ENCODE measurements at places on chromosomes 6 and 20. TPM values are rescaled to one million over a fixed set of nuclear protein-coding genes. Genes with fewer than 3 reads are reported as not detected.

Gene PAX1
- total RNA-seq, result 0.21 TPM

Gene ANKEF1
- total RNA-seq, result 5.3 TPM

Gene CFAP61
- 0.18 TPM for total RNA-seq

Gene HLA-DQB2
- total RNA-seq, result 97.2 TPM

GRCh38 chr6:22804620-22805261 is 235.4 kb downstream of the HDGFL1 start:
- DNase-seq, result no peak

DNA sequence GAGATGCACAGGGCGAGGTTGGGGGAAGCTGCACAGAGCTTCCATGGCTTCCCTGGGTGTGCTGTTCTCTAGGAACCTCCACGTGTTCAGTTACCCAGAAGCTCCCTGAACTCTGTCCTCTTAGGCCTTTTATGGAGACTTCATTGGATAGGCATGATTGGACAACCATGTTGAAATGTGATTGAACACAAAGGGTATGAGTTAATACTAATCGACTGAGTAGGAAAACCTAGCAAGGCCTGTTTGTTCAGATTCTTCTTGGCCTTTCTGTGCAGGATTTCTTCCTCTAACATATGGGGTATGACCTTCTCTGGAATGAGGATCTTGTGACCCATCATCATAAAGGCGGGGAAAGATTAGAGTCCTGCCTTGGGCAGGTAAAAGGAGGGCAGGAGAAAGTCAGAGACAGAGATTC is 70.7 kb upstream of the SMIM29 start:
- DNase-seq, result no peak

- no peak for DNase-seq
These were observed 328.4 kb upstream of the KHDRBS2 start for GRCh38 chr6:62614442-62614841.

DNA sequence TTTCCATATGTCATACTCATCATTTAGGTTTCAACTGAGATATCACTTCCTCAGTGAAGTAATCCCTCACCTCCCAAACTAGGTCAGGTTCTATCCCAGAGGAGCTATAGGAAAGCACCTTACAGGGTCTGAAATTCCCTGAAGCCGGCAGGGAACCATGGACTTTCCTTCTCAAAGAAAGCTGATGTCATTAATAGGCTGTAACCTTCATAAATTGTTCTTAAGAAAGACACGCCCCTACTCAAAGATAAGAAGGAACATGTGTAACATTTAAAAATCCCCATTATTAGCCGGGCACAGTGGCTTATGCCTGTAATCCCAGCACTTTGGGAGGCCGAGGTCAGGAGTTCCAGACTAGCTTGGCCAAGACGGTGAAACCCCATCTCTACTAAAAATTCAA is 50.0 kb upstream of the RNGTT start:
- DNase-seq, result no peak

DNA sequence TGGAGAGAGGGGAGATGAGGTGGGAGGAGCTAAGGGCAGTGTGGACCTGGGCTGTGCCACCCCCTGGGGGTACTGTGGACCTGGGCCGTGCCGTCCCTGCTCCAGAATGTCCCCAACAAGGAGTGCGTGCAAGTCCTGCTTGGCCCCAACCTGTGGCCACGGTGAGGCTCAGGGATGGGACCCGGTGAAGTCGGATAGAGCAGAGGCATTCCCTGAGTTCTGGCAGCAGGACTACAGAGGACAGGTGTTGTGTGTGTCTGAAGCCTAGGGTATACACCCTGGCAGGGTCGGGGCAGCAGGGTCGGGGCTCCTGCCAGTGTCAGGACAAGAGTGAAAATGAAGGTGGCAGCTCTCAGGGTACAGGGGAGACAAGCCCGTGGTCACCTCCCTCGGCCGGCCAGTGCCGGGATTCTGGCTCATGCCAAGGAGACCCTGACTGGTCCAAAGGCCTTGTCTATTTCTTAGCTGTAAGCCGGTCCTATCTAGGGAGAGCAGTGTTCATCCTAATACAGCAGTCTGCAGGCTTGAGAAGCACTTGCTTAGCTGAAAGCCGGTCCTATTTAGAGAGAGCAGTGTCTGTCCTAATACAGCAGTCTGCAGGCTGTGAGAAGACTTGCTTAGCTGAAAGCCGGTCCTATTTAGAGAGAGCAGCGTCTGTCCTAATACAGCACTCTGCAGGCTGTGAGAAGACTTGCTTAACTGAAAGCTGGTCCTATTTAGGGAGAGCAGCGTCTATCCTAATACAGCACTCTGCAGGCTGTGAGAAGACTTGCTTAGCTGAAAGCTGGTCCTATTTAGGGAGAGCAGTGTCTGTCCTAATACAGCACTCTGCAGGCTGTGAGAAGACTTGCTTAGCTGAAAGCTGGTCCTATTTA is 95.9 kb downstream of the SMOC2 start:
- no peak for DNase-seq

GRCh38 chr6:53464483-53464882 is 80.4 kb downstream of the GCLC start:
- no peak for DNase-seq

DNA sequence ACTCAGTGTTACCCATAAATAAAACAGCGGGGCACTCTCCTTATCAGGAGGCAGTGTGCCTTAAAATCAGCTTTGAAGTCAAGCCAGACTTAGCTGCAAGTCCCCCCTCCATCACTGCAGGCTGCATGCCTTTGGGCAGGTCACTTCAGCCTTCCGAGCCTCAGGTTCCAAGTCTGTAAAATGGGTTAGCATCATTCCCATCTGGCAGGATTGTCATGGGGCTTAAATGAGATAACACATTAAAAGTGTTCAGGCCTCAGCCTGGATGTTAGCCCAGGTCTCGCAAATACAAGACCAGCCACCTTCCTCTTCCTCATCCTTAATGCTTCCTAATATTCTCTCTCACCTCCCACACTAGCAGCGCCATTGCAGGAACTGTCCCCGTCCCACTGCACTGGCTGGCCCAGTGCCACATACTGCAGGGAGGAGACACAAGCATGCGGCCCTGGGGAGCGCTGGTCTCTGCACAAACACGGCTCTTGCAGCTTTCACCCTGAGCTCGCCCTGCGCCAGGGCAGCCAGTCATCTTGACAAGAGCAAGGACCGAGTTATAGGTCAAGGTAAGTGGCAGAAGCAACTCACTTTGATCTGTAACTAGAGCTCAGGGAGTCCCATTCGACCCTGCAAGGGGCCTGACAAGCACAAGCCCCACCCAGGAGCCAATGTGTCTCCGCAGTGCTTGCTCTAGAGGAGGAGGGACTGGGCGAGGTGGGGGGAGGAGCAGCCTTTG is 564.6 kb upstream of the AGPAT4 start:
- no peak for DNase-seq

DNA sequence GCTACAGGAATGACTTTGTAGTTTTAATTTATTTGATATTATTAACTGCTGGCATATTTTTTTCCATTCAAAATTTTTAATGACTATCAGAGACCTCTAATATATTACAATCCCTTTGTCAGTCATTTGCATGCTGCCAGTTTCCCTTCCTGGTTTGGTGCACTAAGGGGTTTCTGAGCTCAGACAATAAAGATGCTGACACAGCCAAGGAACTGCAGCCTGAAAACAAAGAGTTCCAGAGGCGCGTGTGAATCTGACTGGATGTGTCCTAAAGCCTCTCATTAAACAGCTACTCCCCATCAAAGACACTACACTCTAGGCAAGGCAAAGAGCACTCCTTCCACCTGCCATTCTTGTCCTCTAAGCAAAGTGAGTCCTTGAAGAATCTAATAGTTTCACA is 116.8 kb upstream of the DST start:
- no peak for DNase-seq

DNA sequence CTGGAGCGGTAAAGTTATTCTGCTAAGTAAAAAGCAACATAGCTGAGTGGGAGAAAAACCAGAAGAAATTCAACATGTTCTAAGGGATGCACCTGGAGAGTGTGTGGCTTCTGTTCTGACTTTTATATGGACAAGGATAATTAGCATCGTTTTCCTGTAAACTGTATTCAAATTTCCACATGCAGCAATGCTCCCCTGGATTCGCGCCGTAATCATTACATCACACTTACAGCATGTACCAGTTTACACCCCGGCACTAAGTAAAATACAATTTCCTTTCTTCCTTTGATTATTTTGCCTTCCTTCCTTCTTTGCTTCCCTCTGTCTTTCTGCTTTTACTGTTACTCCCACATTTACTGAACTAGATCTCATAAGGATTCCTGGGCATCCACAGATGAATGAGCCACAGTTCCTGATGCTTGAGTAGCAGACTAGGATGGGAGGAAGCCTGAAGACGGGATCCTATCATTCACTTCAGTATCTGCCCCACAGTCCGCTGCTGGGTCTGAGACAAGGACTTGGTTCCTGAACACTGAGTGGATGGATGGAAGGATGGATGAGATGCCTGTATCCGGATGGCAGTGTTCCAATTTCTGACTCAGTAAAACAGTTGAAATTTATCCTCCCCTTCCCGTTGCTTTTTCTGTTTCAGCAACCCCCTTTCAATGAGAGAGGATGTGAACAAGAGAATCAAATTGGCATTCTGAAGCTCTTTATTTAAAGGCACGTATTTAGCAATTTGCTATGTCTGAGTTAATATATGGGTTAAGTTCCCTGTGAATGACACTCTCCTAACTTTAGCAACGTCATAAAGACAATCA is 174.6 kb downstream of the GJA10 start:
- DNase-seq, result no peak

- no peak for DNase-seq
These were observed 19.1 kb upstream of the NNAT start for GRCh38 chr20:37501940-37502339.

- DNase-seq, result no peak
These were observed 162.8 kb downstream of the SYNE1 start for GRCh38 chr6:152474354-152474753.

GRCh38 chr20:48332555-48332954 is 495.2 kb downstream of the PREX1 start:
- no peak for DNase-seq

DNA sequence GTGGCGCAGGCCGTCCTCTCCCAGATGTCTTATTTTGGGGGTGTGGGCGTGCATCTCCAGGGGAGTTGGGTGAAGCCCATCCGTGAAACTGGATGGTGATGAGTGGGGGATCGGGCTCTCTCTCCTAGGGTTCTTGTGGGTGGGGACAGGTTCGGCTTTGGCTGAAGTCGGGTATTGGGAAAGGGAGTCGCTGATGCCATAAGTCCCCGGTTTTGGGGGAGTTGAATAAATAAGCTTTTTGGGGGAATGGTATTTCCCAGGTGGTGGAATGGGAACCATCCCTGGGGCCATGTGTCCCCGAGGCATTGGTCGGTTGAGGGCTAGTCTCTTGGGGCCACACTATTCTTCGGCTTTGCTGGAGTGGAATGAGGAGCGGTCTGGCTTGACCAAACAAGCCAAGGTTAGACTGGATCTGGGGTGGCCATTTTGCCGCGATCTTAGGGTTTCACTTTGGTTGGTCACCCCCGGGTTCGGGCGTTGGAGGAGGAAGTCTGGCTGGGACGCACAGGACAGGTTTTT is 481 bp downstream of the ZNF133 start:
- DNase-seq, result peak; percentile 62

DNA sequence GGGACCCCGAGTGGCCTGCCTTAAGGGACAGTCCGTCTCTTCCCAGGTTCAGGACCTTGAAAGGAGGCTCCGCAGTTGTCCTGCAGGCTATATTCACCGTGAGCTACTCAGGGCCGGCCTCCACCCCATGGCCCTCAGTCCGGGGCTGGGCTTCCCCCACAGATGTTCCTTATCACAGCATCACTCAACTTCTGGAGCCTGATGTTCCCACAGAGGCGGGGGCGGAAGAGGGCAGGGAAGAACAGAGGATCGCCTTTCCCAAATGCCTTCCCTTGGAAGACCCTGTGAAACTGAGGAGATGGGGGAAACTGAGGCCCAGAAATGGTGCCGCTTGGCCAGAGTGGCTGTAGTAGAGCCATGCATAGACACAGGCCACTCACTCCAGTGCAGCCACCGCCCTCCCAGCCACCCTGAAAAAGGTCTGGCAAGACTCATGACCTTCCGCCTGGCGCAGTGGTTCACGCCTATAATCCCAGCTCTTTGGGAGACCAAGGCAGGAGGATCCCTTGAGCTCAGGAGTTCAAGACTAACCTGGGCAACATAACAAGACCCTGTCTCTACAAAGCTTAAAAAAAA is 4.3 kb upstream of the COX4I2 start:
- DNase-seq, result no peak

DNA sequence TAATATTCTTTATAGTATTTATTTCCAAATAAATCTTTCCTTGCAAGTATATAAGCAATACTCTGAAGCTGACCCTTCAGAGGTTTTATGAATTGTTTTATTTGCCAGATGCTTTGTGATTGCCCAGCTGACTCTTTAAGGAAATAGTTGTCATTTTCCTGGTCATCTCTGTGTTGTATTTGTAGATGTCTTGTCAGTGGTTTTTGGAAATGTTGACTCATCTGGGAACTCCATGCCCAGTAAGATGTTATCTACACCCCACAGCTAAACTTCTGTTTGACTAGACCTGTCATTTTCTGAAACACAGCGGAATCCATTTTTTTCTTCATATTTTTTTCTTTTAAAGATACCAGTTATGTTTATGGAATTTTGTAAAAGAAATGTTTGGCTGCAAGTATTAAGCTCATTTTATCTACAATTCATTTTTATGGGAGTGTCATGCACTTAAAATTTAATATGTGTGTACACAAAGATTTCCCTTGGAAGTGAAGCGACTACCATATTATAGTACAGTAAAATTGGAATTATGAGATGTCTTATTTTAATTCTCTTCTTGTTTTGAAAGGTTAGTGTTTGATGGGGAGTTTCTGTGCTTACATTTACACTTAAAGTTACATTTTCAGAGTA is 491.0 kb downstream of the NKAIN2 start:
- DNase-seq, result no peak

- DNase-seq, result no peak
These were observed at the start of gene C6orf15 for GRCh38 chr6:31112478-31112877. C6orf15 (minus strand) TSS chr6:31112575; CDS start chr6:31112555, 20 bp downstream.

- DNase-seq, result no peak
These were observed 49.7 kb downstream of the BCAS4 start for GRCh38 chr20:50844430-50845100.

GRCh38 chr6:100620085-100620840 is 155.5 kb upstream of the SIM1 start:
- no peak for DNase-seq

DNA sequence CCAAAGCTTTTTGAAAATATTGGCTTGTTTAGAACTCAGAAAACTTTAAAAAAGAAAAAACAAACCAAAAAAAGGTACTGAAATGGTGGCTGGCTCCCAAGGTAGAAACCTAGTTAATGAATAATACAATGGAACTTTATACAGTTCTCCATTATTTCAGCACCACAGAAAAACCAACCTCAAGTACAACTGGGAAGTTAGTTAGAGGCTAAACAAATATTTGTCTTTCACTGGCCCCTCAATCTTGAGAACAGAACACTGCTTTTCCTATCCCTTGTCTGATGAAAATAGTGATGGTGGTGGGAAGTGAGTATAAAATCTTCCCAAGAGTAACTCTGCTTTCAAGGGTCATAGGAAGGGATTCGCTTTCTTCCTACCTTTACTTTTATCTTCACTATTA is 126.5 kb downstream of the REV3L start:
- no peak for DNase-seq

DNA sequence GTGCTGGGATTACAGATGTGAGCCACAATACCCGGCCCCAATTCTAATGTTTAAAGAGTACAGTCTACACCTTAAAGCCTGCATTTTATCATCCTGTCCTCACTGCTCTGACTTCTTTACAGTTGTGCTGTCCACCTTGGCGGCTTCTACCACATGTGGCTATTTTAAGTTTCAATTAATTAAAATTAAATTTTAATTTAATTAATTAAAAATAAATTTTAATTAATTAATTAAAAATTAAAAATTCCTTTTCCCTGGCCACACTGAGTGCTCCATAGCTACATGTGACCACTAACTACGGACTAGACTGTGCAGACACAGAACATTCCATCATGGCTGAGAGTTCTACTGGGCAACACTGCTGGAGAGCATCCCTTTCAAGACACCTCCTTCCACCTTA is 27.4 kb downstream of the ATP9A start:
- no peak for DNase-seq

- DNase-seq, result no peak
These were observed 138.6 kb downstream of the RPS12 start for GRCh38 chr6:132952986-132953385.

Data from suprapubic skin (tissue), 4 donors.